ENCODE measurements at places on chromosomes 11 and 22.

GRCh38 chr22:20257212-20258020 lies 10.7 kb downstream of the RTN4R start:
- DNase-seq = no peak

- no peak for DNase-seq
These were observed 18.9 kb upstream of the IL17REL start for GRCh38 chr22:50031189-50032091.

DNA sequence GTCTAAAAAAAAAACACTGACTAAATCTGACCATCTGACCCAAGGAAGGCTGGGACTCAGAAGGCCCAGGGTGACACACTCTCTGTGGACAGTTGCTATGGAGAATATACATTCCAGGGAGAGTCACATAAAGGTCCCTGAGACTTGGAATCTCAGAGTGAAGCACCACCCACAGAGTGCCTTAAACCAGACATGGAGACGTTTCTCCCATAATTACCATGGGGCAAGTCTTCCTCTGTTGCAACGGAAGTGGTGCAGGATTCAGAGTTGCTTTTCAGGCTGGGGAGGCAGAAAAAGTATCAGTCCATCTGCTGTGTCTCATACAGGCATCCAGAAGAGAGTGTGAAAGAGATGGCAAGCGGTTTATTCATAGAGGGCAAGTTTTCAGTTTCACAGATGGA lies 58.7 kb upstream of the SLN start:
- DNase-seq = peak; percentile 97

GRCh38 chr11:18775492-18776292 lies 15.9 kb downstream of the PTPN5 start:
- DNase-seq = peak; percentile 49

DNA sequence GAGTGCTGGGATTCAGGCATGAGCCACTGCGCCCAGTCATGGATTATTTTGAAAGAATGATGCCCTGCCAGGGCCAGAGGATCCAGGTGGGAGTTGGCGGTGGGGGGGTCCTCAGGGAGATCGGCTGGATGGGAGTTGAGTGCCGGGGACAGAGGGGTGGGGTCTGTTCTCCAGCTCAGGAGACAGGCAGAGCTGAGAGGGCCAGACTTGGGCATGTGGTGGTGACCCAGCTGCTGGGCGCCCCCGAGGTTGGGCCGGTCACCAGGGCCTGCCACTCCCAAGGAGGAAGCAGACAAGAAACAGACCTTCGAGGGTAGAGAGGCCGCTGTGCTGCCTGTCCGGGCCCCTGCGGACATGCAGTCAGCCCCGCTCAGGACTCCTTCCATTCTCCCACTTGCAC lies 11.8 kb upstream of the PRODH start:
- DNase-seq = no peak
